ENCODE measurements at places on chromosomes 3 and 15. TPM values are rescaled to one million over a fixed set of nuclear protein-coding genes. Genes with fewer than 3 reads are reported as not detected.

GRCh38 chr3:135908225-135908624 lies 57.3 kb upstream of the PPP2R3A start:
- no peak for DNase-seq

DNA sequence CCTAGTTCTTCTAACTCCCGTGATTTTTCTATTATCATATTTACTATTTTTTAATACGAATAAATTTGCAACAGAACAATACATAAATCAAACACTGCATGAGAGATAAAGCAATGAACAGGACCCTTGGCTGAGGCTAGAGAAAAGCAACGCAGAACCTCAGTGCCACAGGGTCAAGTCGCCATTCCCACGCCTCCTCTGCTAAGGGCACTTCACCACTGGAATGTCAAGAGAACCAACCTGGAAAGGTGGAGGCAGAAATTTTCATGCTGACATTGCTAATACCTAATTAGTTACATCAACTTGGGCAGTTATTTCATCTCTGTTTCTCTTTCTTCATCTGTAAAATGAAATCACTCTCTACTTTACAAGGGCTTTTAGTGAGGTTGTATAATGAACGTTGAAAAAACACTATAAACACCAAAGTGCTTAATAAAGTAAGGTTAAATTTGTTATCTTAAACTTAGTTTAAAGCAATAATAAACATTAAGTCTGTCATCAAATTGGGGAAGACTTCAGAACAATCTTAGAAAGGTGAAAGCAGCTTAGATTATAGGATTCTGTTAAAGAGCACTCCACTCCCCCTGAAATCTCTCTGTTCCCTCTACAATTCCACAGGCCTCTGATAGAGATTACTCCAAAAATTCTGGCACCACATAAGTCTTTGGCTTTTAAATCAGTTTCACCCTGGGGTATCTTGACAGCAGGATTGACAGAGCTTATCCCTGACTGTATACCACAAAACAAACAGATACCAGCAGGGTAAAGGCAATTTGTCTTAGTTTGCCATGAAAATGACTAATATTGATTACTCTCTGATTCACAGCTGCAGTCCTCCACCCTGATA lies 41.9 kb downstream of the PLCH1 start:
- no peak for DNase-seq

GRCh38 chr15:41104234-41104633 lies 11.8 kb downstream of the INO80 start:
- no peak for DNase-seq

DNA sequence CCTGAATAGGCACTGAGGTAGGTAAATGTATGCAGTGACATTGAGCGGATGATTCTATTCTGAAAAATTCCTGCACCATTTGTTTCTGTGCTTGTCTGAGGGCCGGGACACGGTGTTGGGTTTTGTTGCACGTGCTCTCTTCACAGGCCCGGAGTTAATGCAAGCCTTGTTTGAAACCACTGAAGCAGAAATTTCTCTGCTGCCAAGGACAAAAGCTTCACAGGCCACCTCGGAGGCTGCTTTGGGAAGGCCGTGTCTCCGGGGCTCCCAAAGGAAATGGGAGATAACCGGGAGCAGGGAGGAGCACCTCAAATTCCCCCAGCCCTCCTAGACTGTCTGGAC lies 179.4 kb downstream of the OPA1 start:
- no peak for DNase-seq

GRCh38 chr15:64284042-64284441 lies 71.9 kb downstream of the CSNK1G1 start:
- DNase-seq: no peak

DNA sequence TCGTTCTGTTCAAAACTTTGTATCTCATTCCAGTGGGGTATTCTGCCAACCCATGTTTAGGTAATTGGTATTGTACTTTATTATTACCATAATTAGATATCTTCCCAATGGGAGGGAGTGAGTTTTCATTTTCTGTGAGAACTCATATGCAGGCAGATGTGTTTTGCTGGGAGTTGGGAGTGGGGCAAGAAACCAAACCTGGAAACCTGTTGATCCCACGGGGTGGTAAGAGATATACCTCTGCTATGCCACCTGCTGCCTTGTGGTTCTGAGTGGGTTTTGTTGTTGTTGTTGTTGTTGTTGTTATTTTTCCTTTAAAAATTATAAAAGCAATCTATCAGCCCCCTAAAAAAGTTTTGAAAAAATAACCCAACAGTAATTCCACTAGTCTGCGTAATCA lies 32.1 kb downstream of the ZNF592 start:
- no peak for DNase-seq

DNA sequence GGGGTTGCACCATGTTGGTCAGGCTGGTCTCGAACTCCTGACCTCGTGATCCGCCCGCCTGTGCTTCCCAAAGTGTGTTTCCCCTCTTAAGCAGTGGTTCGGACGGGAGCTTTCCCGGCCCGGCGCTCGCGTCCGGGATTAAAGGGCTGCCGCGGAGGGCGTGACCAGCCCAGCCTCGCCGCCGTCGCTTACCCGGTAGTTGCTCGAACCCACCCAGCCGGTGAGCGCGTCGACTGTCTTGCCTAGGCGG lies 513 bp downstream of the CLASP2 start:
- DNase-seq: no peak

The NUP210 gene
- 150 TPM for total RNA-seq

Data from naive thymus-derived CD8-positive, alpha-beta T cell (primary cell).